Upper lobe of left lung (tissue), 6 donors: ENCODE measurements at places on chromosomes 5 and 9.

DNA sequence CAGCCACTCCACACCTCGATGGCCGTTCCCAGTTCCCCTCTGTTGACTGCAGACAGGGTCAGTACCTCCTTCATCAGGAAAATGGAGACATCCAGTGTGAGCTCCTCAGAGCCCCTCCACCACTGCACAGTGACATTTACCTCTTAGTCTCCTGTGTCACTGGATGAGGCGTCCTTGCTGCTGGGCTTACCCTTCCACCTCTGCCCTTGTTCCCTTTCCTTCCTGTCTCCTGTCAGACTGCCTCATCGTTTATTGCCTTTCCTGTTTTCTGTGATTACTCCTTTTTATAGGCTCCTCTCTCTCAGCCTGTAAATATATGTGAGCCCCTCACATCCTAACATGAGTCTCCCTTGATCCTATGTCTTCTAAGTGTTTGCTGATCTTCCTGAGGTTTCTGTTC is 23.2 kb upstream of the SPTAN1 start:
- no peak for DNase-seq

- DNase-seq, result no peak
These were observed 669.9 kb downstream of the PTPRD start for GRCh38 chr9:9942764-9943424.

DNA sequence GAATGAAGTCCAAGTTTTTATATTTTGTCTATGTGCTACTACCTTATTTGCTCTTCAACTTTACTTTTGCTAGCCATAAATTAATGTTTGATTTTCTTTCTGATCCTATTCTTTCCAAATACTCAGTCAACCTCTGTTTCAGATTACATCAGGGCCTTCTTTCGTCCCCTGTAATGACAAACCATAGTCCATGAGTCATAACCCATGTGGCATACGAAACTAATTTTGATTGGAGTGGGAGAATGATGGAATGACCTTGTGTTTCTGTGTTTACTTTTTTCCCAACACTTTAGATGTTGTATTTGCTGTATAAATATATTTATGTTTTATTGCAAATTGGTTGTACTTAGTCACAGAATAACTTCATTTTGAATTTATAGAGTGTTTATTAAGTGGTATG is 1043.1 kb downstream of the DTWD2 start:
- DNase-seq, result no peak

DNA sequence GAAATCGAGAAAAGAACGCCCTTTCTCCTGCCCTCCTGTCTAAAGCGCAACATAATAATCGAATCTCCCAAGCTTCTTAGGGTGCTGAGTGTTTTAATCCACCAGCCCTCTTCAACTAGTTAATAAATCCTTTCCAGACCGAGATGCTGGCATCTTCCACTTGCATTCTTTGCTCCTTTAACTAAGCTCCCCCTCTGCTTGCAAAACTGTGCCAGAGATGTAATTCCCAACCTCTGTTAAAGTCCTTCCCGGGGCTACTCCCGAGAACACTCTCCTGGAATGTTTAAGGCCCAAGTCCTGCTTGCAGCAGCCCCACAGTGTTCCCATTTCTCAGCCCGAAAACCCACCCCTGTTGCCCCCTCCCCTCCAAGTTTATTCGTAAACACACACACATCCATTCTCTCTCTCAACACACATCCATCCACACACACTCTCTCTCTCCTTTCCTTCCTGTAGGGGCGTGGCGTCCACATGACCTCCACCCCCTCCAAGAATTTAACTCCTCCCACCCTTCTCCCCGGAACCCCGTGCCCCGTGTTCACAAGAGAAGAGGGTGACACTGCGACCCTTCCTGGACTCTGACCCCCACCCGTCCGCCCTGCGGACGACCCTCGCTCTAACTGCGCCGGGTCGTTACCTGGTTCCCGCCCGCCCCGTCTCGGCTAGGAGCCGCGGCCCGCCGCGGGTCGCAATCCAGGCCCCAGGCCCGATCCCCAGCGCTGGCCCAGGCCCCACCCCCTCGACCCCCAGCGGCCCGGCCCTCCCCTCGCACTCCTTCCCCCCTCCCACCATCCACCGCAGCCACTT is 7.0 kb upstream of the MGAT1 start:
- peak; percentile 96 for DNase-seq

- no peak for DNase-seq
These were observed 8.1 kb downstream of the MTMR12 start for GRCh38 chr5:32304622-32305021.

DNA sequence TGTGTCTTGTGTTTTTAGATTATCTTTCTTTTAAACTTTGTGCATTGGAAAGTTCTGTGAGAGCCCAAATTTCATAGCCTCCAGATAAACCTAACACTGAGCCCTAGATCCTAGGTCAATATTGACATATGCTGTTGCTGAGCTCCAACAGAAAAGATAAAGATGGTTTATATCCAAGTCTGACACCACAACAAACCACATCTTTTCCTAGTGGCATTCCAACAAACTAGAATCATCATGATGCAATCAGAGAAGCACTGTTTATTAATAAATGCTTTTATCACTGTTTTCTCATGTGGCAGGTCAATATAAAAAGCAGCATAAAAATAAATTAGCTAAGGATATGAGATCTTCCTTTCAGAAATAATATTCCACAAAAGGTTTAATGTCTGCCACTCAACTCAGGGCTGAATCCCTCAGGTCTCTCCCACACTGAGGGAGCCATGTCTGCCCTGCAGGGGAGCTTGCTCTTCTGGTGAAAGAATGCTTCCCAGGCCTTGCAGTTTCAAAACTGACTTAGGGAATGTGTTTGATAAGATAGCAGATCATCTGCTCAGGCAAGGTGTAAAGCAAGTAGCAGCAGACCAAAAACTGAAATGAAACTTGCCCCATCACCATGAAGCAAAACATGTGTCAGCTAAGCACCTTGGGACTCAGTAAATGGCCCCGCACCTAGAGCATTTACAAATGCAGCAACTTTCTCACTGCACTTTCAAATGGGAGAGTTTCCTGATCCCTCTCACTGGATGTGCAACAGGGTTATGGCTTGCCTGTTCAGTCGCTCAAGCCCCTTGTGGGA is 493.0 kb downstream of the AGTPBP1 start:
- DNase-seq, result no peak

- no peak for DNase-seq
These were observed 337.9 kb upstream of the RFX3 start for GRCh38 chr9:3863686-3864085.

DNA sequence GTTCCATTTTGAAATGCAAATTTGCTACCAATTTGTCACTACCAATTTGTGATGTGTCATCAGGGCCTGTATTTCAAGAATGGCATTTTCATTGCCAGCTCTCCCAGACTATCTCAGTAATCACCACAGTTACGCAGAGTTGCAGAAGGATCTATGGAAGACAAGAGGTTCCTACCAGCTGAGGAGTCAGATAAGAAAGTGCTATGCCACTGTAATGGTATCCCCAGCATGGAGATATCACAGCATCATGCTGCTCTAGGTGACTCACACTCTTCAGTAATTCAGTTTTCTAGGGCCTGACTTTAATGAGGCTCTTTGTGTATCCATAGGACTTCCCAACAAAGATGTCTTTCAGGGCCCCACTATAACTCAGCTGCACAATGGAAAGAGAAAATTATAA is 490.3 kb downstream of the ARHGEF28 start:
- no peak for DNase-seq

- DNase-seq, result no peak
These were observed 135.9 kb upstream of the DHFR start for GRCh38 chr5:80790698-80791097.

DNA sequence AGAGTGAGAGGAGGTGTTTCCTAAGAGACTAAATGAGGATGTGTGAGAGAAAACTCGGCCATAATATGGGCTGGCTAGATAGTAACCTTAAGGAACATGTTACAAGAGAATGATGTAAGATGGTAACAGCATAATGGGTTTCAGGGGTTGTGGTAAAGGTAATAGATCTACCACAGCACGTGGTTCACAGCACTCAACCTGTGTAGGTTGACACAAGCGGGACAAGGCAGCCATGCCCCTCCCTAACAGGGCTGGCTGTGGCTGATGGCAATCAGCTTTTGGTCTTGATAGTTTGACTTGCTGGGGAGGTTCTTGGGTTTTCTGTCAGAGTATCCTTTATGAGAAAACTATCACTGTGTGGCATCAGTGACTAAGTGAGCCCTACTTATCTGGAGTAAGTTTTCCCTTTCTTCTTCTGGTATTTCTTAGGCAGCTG is 138.6 kb downstream of the TRIO start:
- no peak for DNase-seq

GRCh38 chr9:33014665-33015014 is 10.4 kb upstream of the DNAJA1 start:
- no peak for DNase-seq

- no peak for DNase-seq
These were observed 214.4 kb upstream of the ELL2 start for GRCh38 chr5:96176022-96176421.

- no peak for DNase-seq
These were observed 116.1 kb upstream of the IL6ST start for GRCh38 chr5:56110646-56111403.

DNA sequence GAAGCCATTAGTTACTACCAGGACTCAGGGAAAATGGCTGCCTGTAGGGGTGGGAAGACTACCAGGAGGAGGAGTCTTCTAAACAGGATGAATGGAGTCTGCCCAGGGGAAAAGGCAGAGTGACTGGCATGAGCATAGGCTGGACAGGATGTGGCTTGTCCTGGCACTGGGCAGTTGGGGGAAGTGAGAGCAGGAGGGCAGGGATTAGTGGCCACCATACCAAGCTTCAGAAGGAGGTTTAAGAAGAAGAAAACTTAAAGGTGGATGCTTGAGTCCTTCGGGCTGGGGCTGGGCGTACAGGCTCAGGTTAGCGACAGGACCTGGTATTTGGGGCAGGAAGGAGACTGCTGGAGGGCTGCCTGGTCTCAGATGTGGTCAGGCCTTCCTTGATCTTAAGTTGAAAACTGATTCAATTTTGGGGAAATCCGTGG is 5.0 kb upstream of the NSD1 start:
- DNase-seq, result no peak

DNA sequence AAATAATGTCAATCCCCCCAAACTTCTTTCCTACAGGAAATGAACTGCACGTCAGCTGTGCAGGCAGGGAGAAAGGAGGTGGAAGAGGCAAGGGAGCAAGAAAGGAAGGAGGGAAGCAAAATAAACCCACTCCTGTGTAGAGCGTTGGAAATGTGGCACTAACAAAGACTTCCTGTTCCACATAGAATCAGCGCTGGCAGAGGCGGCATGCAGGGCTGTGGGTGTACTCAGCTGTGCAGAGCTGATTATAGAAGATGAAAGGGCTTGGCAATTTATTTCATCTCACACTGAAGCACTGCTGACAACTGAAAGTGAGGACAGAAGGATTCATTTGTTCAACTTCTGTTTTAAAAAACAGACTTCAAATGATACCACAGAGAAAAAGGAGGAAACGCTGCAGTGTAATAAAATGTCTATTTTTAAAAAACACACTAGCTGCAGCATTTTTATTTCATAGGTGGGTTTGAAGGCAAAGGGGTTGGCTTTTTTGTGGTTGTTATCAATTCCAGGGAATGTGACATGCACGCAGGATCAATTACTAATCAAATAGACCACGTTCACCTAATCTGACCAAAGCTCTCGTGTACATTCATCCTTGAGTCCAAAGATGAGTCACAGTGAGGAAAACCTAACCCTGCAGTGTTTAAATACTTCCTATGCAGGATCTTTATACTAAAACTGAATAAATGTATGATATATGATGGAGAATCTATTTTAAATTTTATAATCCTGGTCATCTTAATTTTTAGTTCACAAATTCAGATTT is 583.5 kb downstream of the ZNF608 start:
- DNase-seq, result no peak

GRCh38 chr5:173501271-173501670 is 115.2 kb downstream of the BOD1 start:
- DNase-seq, result no peak

DNA sequence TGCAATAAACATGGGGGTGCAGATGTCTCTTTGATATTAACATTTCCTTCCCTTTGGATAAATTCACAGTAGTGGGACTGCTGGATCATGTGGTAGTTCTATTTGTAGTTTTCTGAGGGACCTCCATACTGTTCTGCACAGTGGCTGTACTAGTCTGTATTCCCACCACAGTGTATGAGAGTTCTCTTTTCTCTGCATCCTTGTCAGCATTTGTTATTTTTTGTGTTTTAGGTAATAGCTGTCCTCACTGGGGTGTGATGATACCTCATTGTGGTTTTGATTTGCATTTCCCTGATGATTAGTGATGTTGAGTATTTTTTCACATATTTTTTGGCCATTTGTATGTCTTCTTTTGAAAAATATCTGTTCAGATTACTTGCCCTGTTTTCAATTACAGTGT is 562.5 kb downstream of the CSNK1G3 start:
- DNase-seq, result no peak

DNA sequence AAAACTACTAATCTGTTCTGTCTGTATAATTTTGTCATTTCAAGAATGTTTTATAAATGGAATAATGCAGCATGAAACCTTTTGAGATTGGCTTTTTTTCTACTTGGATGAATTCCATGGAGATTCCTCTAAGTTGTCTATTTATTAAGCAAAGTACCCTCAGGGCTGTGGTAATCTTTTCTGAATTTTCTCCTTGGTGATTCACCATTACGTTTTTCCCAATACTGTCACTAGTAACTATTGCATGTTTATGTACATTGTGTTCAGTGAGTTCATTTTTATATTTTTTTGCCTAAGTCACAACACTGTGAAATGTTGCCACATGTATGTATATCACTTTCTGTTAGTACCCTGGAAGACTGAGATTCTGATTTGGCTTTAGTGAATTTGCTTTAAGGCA is 177.0 kb upstream of the GRIN3A start:
- no peak for DNase-seq

DNA sequence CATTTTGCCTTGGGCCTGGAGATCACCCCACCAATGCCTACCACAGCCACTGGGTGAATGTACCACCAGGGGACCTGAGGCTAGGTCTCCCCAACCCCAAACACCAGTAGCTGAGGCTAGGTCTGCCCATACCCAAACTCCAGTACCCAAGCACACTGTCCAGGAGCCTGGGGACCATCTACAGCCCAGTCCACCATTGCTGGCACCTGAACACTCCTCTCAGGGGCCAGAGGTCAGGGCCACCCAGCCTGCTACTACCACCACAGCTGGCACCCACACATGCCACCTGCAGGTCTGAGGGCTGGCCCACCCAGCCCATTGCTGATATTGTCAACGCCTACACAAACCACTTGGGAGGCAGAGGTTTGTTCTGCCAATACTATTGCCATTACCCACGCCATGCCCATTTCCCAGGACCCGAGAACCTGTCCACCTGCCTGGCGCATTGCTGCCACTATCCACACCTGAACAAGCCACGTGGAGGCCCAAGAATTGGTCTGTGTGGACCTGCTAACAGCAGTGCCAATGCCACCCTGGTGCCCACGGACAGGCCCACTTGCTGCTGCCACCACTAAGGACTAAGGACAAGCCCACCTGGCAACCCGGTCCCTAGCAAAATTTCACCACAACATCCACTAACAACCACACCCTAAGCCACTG is 59.2 kb downstream of the ZDHHC21 start:
- DNase-seq, result no peak

GRCh38 chr9:109918339-109919163 is 138.6 kb downstream of the PALM2AKAP2 start:
- DNase-seq, result no peak

GRCh38 chr9:16986556-16986955 is 116.1 kb upstream of the BNC2 start:
- DNase-seq, result no peak
